ENCODE measurements at places on chromosomes 7 and 10.

GRCh38 chr10:118300320-118300719, 41.8 kb downstream of the FAM204A start:
- no peak for DNase-seq

DNA sequence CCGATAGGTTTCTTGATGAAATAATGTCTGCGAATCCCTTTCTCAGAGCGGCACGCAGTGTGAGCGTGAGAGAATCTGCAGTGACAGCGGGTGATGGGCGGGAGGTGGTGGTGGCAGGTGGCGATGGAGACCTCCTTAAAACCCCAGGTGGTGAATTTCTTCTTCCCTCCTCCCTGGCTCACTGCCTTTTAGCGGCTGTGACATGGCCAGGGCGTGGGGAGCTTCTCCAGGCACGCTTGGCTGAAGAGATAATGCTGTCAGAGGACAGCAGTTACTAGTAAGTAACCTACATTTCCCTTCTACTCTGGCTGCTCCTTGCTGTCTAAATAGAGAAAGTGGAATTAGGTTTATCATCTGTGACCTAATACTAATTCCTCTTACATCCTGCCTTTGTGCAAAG, 141.4 kb upstream of the INSYN2A start:
- DNase-seq: no peak

DNA sequence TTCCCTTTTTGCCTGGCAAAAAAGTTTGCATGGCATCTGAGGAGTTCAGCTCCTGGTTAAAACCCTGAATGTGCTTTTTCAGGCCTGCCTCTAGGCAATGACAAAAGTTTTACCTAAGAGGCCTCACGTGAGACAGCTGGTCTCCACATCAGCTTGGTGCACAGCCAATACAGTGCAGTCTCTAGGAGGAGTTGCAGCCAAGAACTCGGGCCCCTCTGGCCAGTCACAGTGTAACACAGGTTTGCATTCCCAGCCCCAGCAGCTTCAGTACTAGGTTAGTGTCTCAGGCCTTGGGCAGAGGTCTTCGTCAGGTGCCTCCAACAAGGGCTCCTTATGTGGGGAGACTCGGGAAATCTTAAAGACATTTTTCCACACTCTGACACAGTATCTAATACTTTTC, 771.7 kb downstream of the SORCS1 start:
- no peak for DNase-seq

GRCh38 chr7:114107522-114107921, 188.7 kb upstream of the PPP1R3A start:
- no peak for DNase-seq

GRCh38 chr7:144388950-144389349, 14.5 kb downstream of the NOBOX start:
- DNase-seq: no peak

DNA sequence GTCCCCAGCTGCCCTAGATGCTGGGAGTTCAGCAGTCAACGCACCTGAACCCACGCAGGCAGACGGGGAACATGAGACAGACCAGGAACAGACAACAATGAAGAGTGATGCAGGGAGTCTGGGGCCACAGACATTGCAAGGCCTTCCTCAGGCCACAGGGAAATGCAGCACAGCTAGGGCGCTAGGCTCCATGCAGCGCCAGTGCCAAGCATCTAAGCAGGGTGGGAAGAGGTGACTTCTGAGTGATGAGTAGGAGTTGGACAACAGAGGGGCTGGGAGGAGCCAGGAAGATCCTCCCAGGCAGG, 7.7 kb upstream of the RET start:
- no peak for DNase-seq

DNA sequence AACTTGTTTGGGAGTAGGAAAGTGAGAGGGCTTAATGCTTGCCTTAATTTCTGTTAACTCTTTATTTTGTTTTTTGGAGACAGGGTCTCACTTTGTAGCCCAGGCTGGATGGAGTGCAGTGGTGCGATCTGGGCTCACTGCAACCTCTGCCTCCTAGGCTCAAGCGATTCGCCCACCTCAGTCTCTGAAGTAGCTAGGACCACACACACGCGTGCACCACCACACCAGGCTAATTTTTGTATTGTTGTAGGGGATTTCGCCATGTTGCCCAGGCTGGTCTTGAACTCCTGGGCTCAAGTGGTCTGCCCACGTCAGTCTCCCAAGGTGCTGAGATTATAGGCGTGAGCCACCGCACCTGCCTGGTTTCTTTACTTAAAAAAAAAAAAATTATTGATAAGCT, 1.9 kb downstream of the PPP2R2D start:
- no peak for DNase-seq

GRCh38 chr10:118729641-118730258, 25.0 kb downstream of the CACUL1 start:
- no peak for DNase-seq

DNA sequence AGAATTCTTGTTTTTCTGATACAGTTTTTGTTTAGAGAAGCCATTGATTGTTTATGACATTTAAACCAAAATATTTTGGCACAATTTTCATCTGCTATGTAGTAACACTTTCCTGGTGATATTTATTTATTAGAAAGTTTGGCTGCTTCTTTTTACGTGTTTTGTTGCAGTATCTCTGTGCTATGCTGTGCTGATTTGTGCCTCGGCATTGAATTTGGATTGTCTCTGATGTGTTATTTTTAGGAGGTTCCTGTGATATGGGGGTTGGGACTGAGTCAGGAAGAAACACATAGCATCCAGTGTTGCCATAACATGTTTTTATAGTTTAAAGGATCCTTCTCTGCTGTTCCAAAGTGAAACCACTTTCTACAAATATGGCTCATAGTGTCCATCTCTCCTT, 1197.7 kb upstream of the LRRN3 start:
- no peak for DNase-seq

DNA sequence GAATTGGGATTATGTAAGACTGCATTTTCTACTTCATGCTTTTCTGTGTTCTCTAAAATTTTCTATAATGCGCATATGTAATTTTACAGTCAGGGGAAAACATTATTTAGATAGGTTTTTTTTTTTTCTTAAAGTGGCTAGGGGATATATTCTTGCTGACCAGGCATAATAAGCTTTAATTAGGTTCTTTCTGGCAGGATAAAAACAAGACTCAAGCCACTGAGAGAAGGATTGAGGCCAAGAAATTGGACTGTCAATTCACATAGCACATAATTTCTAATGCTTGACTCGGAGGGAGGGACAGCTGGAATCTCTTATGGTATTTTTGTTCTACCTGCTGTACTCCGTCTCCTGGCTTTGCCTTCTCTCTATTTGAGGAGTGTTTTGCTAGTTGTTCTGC, 119.8 kb upstream of the NPVF start:
- DNase-seq: no peak

DNA sequence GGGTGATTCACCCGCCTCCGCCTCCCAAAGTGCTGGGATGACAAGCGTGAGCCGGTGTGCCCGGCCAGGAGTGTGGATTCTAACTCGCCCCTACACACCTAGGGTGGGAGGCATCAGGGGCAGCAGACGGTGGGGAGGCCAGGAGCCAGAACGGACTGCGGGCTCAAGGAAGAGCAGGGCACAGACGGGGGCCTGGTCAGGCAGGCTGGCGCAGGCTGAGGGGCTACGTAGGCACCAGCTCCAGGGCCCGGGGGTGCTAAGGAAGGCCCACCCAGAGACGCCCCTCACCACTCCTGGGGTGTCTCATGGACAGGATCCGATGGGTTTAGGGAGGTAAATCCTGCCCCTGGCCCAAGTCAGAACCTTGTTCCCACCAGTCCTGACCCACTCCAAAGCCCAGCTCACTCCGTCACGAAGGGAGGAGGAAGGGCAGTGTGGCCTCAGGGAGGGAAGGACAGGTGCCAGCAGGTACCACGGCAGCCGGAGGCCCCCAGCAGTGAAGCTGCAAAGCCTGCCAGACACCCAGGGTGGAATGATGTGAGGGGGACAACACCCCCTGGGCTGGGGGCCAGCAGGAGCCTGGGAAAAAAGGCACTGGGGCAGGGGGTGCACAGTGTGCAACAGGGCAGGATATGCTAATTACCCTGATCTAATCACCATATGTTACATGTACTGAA, 251.4 kb downstream of the MAD1L1 start:
- DNase-seq: no peak

DNA sequence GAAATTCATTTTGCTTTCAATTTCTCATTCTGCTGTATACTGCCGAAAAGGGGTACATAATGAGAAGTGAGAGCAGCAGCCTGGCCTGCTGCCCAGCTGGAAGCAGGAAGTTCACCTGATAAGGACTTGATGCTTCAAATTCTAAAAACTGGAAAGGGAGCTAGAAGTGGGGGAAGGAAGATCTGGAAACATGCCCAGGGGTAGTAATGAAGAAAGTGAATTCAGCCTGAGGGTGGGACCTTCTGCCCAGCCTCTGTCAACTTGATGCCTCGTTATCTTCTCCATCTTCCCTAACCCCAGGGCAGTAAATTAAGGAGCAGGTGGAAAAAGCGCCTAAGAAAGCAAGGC, 69.4 kb downstream of the ARMH3 start:
- DNase-seq: no peak

DNA sequence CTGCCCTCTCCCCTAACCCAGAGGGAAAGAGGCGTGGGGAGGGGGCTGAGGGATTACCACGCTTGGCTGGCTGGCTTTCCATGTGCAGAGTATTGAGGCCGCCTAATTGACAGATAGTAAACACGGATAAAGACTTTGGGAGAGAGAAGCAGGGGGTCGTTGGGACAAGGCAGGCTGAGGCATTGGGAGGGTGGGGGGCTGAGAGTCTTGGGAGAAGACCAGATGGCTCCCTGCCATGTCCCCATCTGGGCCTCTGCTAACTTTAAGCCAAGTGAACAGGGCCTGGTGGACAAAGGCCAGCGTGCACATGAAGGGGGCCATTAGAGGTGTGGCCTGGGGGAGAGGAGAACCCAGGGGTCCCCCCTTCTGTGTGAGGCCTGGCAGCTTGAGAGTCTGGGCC, 55.4 kb upstream of the MXI1 start:
- DNase-seq: no peak

- DNase-seq: no peak
Observed at GRCh38 chr7:28855538-28856217, 102.5 kb downstream of the TRIL start.

GRCh38 chr7:13882051-13882450, 107.4 kb downstream of the ETV1 start:
- no peak for DNase-seq

- no peak for DNase-seq
Observed at GRCh38 chr7:15832996-15833395, 146.5 kb upstream of the MEOX2 start.
